ENCODE measurements at places on chromosomes 11 and 22.

- peaks cover 52% of the 10 kb centered on the region for H3K36me3 ChIP-seq
- DNase-seq, result no peak
- H3K4me1 ChIP-seq, result no peaks in the 10 kb centered on the region
- no peak overlapping the region for H3K27ac ChIP-seq
- H3K4me3 ChIP-seq, result no peak overlapping the region
These were observed 26.7 kb downstream of the SERGEF start for GRCh38 chr11:17986007-17986710.

- no peak overlapping the region for H3K4me3 ChIP-seq
- peaks cover 18% of the 10 kb centered on the region for H3K4me1 ChIP-seq
- H3K36me3 ChIP-seq, result no peaks in the 10 kb centered on the region
- H3K27ac ChIP-seq, result no peak overlapping the region
- H3K27me3 ChIP-seq, result no peaks in the 10 kb centered on the region
- no peak for DNase-seq
These were observed 12.4 kb downstream of the ATP5MGL start for GRCh38 chr22:42627981-42628380.

GRCh38 chr11:720017-720641, 14.1 kb downstream of the EPS8L2 start:
- H3K4me1 ChIP-seq, result peaks cover 29% of the 10 kb centered on the region
- H3K27me3 ChIP-seq, result no peaks in the 10 kb centered on the region
- H3K36me3 ChIP-seq, result no peaks in the 10 kb centered on the region
- H3K27ac ChIP-seq, result no peak overlapping the region

DNA sequence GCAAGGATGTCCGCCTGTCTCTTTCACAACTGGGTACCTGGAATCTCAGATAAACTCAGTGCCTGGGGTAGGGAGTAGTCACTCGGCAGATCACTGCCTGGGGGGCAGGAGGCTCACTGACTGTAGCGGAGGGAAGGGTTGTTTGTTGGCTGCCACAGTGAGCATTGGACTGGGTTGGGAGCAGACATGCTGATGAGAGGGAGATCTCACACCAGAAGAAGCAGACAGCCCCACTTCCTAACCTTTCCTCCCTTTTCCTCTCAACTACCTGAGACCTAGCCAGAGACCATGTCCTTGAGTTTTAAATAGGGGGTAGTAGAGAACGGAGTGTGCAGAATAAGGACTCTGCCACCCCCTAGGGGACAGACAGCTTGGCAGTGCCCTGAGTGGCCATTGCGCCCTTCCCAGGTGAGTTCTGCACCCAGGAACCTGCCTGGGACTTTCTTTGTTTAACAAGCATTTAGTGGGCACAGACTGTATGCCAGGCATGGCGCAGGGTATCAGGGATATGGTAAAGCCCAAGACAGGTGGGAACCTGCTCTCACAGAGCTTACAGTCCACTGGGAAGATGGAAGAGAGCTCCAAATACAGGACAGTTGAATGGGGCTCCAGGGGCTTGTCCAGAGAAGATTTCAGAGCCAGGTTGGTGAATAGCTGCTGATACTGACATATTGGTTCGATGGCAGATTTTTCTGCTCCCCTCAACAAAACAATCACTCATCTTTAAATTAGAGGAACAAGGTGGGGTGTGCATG, 115.7 kb upstream of the NNMT start:
- DNase-seq, result peak; percentile 59
- H3K36me3 ChIP-seq, result no peaks in the 10 kb centered on the region
- peak overlapping the region; percentile 79 for H3K27ac ChIP-seq
- no peak overlapping the region for H3K4me3 ChIP-seq
- H3K4me1 ChIP-seq, result peaks cover 72% of the 10 kb centered on the region

DNA sequence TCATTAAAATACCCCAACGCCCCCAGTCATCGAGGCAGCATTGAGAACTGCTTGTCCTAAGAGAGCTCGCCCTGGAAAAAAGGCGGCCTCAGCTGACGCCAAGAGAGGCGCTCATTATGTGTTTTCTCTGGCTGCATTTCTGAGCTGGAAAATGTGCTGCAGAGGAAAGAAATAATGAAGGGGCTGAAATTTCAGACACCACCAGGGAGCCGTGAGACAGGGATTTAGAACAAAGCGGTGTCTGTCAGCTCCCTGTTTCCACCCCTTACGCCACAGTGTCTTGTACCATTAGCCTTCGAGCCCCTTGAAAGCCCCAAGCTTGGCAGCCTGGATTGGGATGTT, 14.4 kb downstream of the USH1C start:
- no peak for DNase-seq
- H3K27ac ChIP-seq, result no peak overlapping the region
- H3K4me3 ChIP-seq, result no peak overlapping the region
- H3K4me1 ChIP-seq, result no peaks in the 10 kb centered on the region
- H3K36me3 ChIP-seq, result no peaks in the 10 kb centered on the region
- H3K27me3 ChIP-seq, result no peaks in the 10 kb centered on the region

GRCh38 chr11:60184824-60185511, 2.1 kb upstream of the MS4A6A start:
- peak; percentile 66 for DNase-seq
- no peaks in the 10 kb centered on the region for H3K27me3 ChIP-seq
- no peaks in the 10 kb centered on the region for H3K36me3 ChIP-seq
- H3K27ac ChIP-seq, result peak overlapping the region; percentile 6
- H3K4me1 ChIP-seq, result peaks cover 48% of the 10 kb centered on the region
- H3K4me3 ChIP-seq, result no peak overlapping the region

DNA sequence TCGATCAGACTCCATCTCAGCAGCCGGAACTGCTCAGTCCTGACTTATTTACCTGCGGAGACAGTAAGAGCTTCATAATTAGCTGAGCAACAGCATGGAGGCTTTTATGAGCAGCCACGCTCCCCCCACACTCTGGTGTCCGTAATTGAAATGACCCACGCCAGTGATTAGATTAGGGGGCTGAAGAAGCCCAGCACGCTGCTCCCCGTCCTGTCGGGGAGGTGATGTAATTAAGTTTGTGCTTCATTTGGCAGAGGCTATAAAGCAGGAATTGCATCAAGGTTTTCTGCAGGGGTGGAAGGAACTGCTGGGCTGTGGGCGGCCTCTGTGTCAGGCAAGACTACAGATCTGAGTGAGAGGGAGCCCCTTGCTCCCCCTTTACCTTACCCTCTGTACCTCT, 22.8 kb upstream of the HTR3A start:
- H3K27me3 ChIP-seq, result peaks cover 4% of the 10 kb centered on the region
- H3K4me1 ChIP-seq, result peaks cover 14% of the 10 kb centered on the region
- no peaks in the 10 kb centered on the region for H3K36me3 ChIP-seq
- no peak overlapping the region for H3K27ac ChIP-seq

DNA sequence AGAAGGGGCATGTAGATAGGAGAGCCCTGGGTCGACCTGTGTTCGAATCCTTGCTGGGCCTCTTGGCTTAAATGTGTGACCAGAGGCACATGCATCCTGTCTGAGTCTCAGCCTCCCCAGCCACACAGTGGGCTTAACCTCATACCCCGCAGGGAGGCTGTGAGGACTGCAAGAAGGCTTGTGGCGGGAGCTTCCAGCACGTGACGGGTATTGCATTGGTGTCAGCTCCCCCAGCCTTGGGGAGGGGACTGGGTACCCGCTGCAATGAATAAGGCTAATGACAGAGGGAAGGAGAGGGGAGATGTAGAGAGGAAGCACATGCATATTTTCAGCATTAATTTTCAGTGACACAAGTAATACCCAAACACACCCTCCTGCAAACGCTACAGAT, 8.1 kb downstream of the RASD2 start:
- H3K4me1 ChIP-seq, result no peaks in the 10 kb centered on the region
- H3K27ac ChIP-seq, result no peak overlapping the region
- no peak for DNase-seq
- H3K4me3 ChIP-seq, result no peak overlapping the region
- peaks cover 16% of the 10 kb centered on the region for H3K27me3 ChIP-seq
- H3K36me3 ChIP-seq, result no peaks in the 10 kb centered on the region

Measured in B cell (primary cell).